ENCODE measurements at places on chromosomes 16 and 17. TPM values are rescaled to one million over a fixed set of nuclear protein-coding genes. Genes with fewer than 3 reads are reported as not detected.

TNFRSF17 gene
- polyA plus RNA-seq = 15.0 TPM

HOXB5 gene
- not detected for polyA plus RNA-seq

TLK2 gene
- polyA plus RNA-seq = 16.3 TPM

SRCIN1 gene
- polyA plus RNA-seq = 0.88 TPM

NEUROD2 gene
- polyA plus RNA-seq = 2.9 TPM

MAPT gene
- polyA plus RNA-seq = 20.1 TPM

MT4 gene
- polyA plus RNA-seq = not detected

TOP2A gene
- polyA plus RNA-seq = not detected

CCDC78 gene
- not detected for polyA plus RNA-seq

C1QL1 gene
- not detected for polyA plus RNA-seq

SOST gene
- not detected for polyA plus RNA-seq

ZNF594 gene
- polyA plus RNA-seq = 1.7 TPM

ITGA3 gene
- polyA plus RNA-seq = 18.8 TPM

STAT5A gene
- not detected for polyA plus RNA-seq

CAPNS2 gene
- polyA plus RNA-seq = not detected

KRT17 gene
- 10.7 TPM for polyA plus RNA-seq

CDH3 gene
- polyA plus RNA-seq = 0.32 TPM

TOX3 gene
- 11.7 TPM for polyA plus RNA-seq
